Naive thymus-derived CD4-positive, alpha-beta T cell (primary cell): ENCODE measurements at places on chromosomes 6 and 20. TPM values are rescaled to one million over a fixed set of nuclear protein-coding genes. Genes with fewer than 3 reads are reported as not detected.

CENPW gene
- 3.9 TPM for total RNA-seq

MAP1LC3A gene
- total RNA-seq, result 8.8 TPM

COL12A1 gene
- not detected in 2 replicates for total RNA-seq

BNIP5 gene
- not detected for total RNA-seq

DNA sequence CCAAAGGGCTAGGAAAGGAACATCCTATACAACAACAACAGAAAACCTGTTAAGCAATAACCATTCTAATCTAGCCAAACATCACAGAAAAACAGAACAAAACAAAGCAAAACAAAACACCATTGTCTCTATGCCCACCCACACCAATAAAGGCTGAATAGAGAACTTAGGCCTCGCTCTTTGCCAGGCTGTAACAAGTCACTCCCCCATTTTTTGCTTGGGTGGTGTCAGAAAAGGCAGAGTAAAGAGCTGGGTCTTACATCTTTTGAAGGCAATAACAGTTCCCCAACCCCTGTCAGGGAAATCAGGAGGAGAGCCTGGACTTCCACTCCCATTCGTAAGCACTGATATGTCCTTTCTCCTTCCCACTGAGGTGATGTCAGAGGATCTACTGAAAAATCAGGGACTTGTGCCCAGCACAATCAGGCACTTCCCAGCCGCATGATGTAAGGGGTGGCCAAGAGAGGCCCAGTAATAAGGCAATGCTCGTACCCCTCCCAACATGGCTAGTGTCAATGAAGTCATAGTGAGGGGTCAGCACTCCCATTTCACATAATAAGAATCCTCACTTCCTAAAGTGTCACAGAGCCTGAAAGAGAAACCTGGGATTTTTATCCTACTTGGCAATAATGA, 31.0 kb downstream of the THEMIS start:
- H3K27ac ChIP-seq, result no peak overlapping the region
- H3K4me3 ChIP-seq, result no peak overlapping the region
- no peak for DNase-seq
- peaks cover 12% of the 10 kb centered on the region for H3K4me1 ChIP-seq

GRCh38 chr6:12635813-12636212, 80.8 kb upstream of the PHACTR1 start:
- DNase-seq, result no peak
- no peaks in the 10 kb centered on the region for H3K4me1 ChIP-seq
- H3K36me3 ChIP-seq, result no peaks in the 10 kb centered on the region
- no peak overlapping the region for H3K27ac ChIP-seq

- H3K27me3 ChIP-seq, result no peaks in the 10 kb centered on the region
- H3K36me3 ChIP-seq, result no peaks in the 10 kb centered on the region
- no peak overlapping the region for H3K4me3 ChIP-seq
- no peak overlapping the region for H3K27ac ChIP-seq
Measured at GRCh38 chr6:8029243-8029870, 34.8 kb downstream of the BLOC1S5 start.

- DNase-seq, result no peak
- no peak overlapping the region for H3K4me3 ChIP-seq
- no peaks in the 10 kb centered on the region for H3K4me1 ChIP-seq
Measured at GRCh38 chr6:92126088-92126487, 1293.3 kb downstream of the EPHA7 start.

GRCh38 chr6:68760485-68760884, 125.4 kb downstream of the ADGRB3 start:
- no peak overlapping the region for H3K4me3 ChIP-seq
- no peaks in the 10 kb centered on the region for H3K27me3 ChIP-seq
- no peak for DNase-seq
- no peaks in the 10 kb centered on the region for H3K4me1 ChIP-seq
- no peaks in the 10 kb centered on the region for H3K36me3 ChIP-seq

DNA sequence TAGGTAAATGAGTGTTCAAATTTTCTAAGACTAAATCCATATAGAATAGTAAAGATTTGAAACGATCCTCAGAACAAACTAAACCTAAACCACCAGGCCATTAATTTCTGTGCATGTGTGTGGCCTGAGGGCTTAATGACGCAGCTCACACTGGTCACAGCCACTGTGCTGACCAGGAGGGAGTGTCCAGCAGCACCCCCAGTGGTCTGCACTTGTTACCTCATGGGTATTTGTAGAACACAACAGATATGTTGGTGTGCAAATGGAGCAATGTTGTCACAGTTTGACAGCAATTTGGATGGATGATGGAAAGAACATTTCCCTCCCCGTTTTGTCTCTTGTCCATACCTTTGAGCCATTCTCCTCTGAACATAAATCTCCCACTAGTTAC, 122.4 kb upstream of the EXOC2 start:
- no peaks in the 10 kb centered on the region for H3K27me3 ChIP-seq
- H3K4me1 ChIP-seq, result no peaks in the 10 kb centered on the region
- no peaks in the 10 kb centered on the region for H3K36me3 ChIP-seq
- DNase-seq, result no peak
- H3K4me3 ChIP-seq, result no peak overlapping the region

DNA sequence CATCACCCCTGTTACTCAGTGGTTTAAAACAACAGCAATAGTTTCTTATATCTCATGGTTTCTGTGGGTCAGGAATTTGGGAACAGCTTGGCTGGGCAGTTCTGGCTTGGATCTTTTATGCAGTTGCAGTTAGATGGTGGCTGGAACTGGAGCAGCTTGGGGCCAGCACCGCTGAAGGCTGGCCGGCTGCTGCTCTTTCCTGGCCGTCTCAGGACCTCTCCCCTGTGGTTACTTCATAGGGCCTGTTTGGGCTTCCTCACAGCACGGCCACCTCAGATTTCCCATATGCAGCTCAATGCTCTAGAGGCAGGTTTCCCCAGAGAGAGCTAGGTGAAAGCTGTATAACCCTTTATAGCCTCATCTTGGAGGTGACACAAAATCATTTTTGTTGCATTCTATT, 15.6 kb downstream of the PKIG start:
- no peaks in the 10 kb centered on the region for H3K27me3 ChIP-seq
- no peak overlapping the region for H3K4me3 ChIP-seq
- H3K27ac ChIP-seq, result peak overlapping the region; percentile 44
- H3K36me3 ChIP-seq, result no peaks in the 10 kb centered on the region

DNA sequence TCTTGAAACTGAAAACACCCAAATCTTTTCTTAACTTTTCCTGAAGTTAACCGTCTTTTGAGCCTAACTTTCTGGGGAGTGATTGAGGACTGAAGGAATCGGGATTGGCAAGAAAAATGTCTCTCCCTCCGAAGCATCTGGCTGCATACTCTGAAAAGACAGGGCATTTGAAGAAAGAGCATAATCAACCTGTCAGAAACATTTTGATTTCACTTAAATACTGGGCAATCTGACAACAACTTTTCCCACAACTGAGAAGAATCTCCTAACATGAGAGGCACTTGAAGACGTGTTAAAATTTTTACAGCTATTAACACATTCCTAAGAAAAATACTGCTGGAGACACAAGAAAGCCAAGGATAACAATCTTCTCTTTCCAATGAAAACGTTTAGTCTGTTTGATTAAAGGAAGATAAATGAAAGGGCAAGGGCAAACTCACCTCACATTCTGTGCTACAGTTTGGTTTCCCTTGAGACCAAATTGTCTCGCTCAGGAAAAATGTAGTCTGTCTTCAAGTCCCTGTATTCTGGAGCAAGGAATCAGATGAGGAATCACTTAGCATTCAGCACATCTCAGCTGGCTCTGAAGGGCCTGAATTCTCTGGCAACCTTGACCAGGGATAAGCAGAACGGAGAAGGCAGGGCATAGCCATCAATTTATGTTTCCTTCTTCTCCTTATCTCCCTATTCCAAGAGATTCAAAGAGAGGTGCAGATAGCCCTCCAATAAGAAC, 76.1 kb downstream of the TBX18 start:
- H3K4me3 ChIP-seq, result no peak overlapping the region
- no peaks in the 10 kb centered on the region for H3K36me3 ChIP-seq
- no peak for DNase-seq
- no peak overlapping the region for H3K27ac ChIP-seq
- H3K27me3 ChIP-seq, result no peaks in the 10 kb centered on the region

DNA sequence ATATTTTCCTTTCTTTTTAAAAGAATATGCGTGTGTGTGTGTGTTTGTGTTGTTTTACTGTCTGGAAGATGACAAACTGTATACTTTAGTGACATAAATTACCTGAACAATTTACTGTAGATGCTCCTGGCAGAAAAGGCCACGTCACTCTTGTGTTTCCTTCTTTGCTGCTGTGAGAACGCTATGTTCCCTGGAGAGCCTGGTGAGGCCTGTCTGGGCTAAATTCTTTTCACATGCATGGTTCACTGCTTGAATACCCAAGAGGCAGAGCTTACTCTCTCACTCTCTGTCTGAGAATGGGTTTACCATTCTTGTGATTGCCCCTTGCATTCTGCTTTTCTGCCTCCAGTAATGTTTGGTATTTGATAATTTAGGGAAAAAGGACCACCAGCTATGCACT, 64.3 kb downstream of the EDN1 start:
- no peak for DNase-seq
- H3K4me1 ChIP-seq, result no peaks in the 10 kb centered on the region
- H3K4me3 ChIP-seq, result no peak overlapping the region
